Progenitor cell of endocrine pancreas (in vitro differentiated cells): ENCODE measurements at places on chromosomes 16 and 17. TPM values are rescaled to one million over a fixed set of nuclear protein-coding genes. Genes with fewer than 3 reads are reported as not detected.

DNA sequence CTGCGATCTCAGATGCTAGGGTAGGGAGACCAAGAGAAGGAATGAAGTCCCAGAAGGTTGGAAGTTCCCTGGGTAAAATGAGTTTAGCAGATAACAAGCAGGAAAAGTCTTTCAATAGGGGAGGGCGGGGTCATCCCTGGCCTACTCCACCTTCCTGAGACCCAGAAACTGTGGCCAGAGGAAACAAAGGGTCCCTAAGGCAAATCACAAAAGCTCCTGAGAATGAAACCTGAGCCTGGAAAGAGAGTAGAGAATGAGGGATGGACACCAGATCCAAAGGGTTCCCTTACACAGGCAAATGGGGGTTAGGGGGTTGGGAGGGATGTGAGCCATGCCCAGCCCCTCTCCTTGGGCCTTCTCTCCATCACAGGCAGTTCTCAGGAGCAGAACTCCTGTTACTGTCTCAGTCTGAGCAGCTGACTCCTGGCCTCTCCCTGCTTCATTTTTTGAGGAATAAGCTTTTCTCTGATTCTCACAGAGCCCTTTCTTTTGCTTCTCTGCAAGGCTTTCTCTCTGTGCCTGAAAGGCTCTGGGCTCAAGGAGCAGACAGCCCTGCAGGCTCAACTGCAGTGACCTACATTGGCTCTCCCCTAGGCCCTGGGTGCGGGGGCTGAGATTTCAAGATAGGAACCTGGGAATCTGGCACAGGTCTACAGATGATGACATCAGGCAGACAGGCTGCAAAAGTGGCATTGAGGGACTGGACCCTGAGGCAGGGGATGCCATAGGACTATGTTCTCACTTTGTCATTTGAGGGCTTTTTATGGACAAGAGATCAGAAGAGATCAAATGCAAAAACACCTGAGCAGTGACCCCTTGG, 9.8 kb upstream of the NR1D1 start:
- no peak for DNase-seq

DNA sequence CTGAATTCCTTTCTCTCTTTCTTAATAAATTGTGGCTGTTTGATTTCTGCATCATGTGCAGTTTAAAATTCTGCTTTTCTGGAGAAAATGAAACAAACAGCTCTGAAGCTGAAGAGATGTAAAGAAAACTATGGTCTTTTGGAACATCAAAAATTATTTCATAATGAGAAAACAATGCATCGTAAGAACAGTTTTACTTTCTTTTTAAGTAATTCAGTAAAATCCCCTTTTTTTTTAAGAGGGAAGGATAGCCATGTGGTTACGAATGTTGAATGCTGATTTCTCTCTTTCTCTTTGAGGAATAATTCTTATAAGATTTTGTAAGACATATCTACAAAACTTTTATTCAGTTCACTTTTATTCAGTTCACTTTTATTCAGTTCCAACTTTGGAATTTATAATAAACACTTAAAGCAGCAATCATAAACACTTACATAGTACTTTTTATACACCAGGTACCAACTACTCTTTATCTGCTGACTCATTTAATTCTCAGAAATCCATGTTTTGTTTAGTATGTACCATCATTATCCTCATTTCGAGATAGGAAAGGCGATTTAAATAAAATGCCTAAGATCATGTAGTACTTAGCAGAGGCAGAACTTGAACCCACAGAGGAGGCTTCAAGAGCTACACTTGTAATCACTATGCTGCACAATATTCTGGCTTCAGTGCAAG, 26.6 kb downstream of the CNTNAP4 start:
- no peak for DNase-seq

DNA sequence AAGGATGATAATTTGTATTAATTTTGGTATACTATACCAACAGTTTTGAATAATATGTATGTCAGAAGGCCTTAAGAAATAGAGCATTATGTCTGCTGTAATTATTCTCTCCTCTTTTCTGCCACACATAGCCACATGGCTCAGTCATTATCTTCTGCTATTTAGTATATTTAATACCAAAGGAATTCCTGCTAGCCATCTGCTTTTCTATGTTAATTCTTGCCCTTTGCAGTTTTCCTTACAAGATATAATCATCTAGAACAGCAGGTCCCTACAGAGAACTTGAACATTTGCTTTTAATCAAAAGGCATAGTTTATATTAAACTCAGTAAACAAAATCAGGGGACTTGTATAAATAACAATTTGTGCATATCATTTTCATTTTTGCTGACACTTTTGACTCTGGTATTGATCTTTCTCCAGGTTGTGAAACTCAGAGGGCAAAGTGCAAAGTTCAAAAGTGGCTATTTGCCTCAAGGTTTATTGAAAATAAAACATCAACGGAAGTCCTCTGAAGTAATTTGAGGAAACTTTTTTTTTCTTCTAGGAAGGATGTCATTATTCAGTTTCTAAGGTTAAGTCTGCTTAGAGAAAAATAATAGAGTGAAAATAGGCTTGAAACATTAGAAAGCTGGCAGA, 702.0 kb downstream of the KCNJ2 start:
- DNase-seq = no peak

GRCh38 chr17:81419319-81419885, 24.1 kb downstream of the BAHCC1 start:
- no peak for DNase-seq

DNA sequence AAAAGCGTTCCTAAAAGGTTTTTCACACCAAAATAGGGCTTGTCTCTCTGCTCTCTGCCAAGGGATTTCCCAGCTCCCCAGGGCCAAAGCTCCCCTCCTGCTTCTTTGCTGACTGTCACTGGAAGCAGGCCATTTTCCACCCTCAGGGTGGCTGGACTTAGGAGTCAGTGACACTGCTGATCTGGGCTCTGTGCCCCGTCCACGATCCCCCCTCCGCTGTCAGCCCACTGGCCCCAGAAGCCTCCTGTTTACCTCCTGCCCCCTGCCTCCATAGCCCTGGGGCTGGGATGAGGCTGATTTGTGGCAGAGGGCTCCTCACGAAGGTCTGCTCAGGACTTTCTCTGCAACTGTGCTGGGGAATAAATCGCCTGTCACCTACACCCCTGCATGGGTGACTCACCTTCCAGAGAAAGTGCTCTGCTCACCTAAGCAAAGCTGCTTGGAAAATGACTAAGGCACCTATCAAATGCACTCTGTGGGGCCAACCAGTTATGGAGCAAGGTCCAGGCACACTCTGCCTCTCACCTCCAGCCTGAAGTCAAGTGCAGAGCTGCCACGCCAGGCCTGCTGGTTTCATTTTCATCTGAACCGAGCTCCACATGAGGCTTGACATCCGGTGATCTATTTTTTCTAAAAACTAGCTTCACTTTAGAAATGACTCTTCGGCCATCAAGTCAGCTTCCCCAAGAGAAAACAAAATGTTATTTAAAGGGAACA, 4.9 kb downstream of the MAP3K14 start:
- DNase-seq = no peak

- peak; percentile 42 for DNase-seq
These were observed 23.7 kb upstream of the RCVRN start for GRCh38 chr17:9928601-9929333.

- no peak for DNase-seq
These were observed 12.2 kb downstream of the FBXO31 start for GRCh38 chr16:87371261-87371866.

GRCh38 chr17:47871048-47871447, 20.1 kb upstream of the SP6 start:
- DNase-seq = no peak

GRCh38 chr17:44968225-44969143, at the start of gene C1QL1:
C1QL1 (minus strand) TSS chr17:44968303; CDS start chr17:44968048, 255 bp downstream.
- DNase-seq = peak; percentile 90

DNA sequence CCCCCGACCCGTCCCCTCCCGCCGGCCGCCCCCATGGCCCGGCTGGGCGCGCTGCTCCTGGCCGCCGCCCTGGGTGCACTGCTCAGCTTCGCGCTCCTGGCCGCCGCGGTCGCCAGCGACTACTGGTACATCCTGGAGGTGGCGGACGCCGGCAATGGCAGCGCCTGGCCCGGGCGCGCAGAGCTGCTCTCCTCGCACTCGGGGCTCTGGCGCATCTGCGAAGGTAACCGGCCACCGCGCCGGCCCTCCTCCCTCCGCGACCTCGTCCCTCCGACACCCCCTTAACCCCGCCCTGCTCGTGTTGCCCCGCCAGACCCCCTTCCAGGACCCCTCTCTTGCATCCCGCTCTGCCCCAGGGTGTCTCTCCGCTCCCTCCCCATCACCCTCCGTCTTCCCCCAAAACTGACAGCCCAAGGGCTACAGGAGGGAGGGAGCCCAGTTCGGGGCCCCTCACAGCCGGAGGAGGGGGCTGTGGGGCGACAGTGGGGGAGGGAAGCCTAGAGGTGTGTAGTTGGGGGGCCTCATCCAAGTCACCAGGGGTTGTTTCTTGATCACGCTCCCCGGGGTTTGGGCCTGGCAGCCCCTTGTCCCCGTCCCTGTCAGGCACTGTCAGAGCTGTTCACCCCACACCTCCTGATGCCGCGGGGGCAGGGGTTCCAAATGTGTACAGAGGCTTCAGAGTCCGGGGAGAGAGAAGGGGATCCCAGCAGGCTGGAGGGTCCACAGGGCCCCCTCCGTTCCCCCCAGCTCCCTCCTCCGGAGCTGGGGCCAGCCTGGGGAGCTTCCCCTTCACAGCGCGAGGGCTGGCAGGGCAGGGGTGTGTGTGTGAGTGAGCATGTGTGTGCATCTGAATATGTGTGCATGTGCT, 794 bp downstream of the TMEM235 start:
- DNase-seq = no peak

- no peak for DNase-seq
These were observed 11.7 kb downstream of the ZP2 start for GRCh38 chr16:21199607-21200218.

- DNase-seq = no peak
These were observed 218.2 kb downstream of the WWOX start for GRCh38 chr16:78317564-78318240.

- DNase-seq = no peak
These were observed 102.1 kb downstream of the CDH13 start for GRCh38 chr16:82728901-82729300.

GRCh38 chr17:4035081-4035680, 70.9 kb upstream of the ATP2A3 start:
- DNase-seq = no peak

GRCh38 chr16:4283441-4283840, 10.6 kb upstream of the TFAP4 start:
- no peak for DNase-seq

- DNase-seq = no peak
These were observed 10.0 kb upstream of the ABCA3 start for GRCh38 chr16:2350500-2350899.

DNA sequence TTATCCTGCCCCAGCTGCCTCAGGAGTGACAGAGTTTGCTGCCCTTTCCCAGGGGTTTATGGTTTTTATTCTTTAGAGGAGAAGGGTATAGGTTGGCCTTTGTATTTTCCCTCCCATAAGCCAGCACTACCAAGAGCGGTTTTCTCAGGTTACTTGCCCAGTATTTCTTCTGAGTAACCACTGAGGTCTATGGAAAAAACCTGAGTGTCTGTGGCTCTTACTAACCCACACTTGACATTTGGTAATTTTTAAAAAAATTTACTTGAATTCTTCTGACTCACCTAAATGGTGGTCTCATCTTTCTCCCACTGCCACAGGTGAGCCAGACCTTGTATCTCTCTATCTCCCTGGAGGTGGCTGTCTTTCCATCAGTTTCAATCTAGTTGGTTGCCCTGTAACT, 6.0 kb downstream of the SLC7A6 start:
- DNase-seq = no peak

GRCh38 chr17:82297280-82297713, 20.1 kb downstream of the CD7 start:
- DNase-seq = no peak

DNA sequence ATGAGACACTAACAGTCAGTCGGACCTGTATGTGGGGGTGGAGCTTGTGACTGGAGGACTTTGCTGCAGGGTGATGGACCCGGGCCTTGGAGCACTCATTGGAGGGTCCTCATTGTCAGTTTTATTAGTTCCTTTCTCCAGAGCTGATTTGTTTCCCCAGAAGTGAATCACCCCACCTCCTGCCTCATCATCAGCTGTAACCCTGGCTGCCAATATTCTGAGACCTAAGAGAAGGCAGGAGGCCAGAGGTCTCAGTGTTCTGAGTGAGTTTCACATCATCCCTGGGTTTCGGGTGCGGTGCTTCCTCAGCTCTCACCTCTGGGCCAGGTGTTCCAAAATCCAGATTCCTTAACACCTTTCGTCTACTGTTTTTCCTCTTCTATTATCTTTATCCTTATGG, 49.9 kb upstream of the KIFC3 start:
- DNase-seq = no peak

DNA sequence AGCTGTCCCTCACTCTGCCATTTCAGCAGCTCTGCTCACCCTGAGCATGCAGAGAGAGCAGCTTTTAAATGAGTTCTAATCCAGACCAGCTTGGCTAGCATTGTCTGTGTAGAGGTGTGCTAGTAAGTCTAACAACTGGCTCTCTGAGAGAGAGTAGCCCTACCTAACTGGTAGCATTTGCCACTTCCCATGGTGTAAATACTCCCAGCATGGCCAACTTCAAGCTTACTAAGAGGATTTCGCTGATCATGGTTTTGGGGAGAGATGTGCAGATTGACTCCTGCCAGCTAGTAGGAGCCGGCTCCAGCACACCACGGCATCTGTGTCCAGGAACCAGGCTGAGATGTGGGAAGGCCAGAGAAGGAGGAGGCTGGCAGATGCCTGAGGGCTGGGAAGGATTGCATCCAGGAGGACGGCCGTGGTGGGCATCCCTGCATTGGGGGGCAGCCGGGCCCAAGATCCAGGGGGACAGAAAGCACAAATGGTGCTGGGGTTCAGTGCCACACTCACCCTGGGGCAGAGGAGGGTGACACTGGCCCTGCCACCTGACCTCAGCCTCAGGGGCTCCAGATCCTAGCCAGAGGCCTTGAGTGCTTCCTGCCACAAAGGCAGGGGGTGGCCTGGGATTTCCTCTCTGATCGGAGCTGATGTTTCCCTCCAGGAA, 394.9 kb upstream of the TNRC6C start:
- DNase-seq = no peak

DNA sequence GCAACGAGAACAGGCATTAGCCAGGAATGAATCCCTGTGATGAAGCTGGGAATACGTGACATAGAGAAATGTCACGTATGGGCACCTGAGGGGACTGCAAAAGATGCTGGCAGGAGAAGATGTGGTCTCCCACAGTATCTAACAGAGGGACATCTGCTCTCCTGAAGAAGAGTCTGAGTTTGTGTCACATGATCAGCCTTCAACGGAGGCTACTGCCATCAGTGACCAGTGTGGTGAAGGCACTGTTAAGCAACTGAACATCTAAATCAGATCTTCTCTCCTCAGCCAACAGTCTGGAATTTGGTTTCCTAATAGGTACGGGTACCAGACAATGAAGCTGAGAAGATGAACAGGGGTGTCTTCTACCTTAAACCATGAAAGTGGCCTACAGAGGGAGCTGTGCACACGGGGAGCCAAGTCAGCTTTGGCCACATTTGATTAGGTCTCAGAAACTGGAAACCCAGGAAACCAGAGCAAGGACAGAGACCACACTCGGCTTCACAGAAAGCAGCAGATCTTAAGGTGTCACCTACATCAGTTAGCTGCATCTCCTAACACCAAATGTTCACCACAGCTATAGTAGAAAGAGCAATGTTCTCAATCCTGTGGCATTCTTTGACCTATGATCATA, 41.8 kb downstream of the BRD7 start:
- no peak for DNase-seq

GRCh38 chr17:9367156-9367555, 208.5 kb downstream of the STX8 start:
- DNase-seq = no peak

TNRC6C gene
- total RNA-seq = 37.4 and 38.3 TPM in 2 replicates

HSF5 gene
- 0.11 and 0.12 TPM in 2 replicates for total RNA-seq

ZNF771 gene
- total RNA-seq = 13.2 and 13.7 TPM in 2 replicates

ABCC11 gene
- total RNA-seq = 0.91 and 1.5 TPM in 2 replicates

KRTAP4-6 gene
- total RNA-seq = not detected in 2 replicates

ZKSCAN2 gene
- 17.3 and 17.9 TPM in 2 replicates for total RNA-seq

ITGB3 gene
- total RNA-seq = not detected in 2 replicates

NPIPB9 gene
- total RNA-seq = 3.2 and 3.4 TPM in 2 replicates

TEKT1 gene
- not detected in 2 replicates for total RNA-seq

MT1A gene
- not detected in 2 replicates for total RNA-seq
